ENCODE measurements at places on chromosomes 5 and 9.

DNA sequence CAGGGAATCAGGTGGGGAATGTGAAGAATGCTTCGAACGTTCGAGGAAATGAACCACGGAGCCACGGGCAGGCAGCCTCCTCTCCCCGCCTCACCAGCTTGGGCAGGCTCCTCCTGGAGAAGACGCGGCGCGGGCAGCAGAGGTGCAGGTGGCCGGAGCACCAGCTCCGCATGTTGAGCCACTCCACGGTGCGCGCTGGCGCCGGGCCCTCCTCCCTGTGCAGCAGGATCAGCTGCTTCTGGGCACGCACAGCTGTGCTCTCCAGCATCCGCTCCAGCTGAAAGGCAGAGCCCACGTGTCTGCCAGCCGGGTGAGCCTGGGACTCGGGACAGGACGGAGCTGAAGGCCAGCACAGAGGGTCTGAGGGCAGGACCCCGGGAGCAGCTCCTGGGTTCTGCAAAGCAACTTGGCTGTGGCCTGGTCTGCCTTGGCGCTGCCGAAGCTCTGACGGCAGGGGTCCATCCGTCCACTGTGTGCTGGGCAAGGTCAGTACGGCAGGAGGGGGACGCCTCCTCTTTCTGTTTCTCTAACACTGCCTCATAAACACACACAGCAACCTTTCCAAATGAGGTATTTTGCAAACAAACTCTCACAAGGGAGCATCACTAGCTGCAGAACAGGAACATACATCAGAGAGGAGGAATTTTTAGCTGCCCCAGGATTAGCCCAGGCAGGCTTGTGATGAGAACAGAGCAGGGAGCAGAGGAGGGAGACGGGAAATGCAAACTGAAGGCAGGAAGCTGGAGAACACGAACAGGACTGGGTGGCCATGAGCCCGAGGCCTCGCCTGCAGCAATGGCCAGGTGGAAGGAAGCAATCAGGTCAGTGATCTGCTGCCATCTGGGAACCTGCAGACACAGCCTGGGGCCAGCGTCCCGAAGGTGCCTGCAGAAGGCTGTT lies 20.1 kb upstream of the NSMF start:
- DNase-seq = no peak

DNA sequence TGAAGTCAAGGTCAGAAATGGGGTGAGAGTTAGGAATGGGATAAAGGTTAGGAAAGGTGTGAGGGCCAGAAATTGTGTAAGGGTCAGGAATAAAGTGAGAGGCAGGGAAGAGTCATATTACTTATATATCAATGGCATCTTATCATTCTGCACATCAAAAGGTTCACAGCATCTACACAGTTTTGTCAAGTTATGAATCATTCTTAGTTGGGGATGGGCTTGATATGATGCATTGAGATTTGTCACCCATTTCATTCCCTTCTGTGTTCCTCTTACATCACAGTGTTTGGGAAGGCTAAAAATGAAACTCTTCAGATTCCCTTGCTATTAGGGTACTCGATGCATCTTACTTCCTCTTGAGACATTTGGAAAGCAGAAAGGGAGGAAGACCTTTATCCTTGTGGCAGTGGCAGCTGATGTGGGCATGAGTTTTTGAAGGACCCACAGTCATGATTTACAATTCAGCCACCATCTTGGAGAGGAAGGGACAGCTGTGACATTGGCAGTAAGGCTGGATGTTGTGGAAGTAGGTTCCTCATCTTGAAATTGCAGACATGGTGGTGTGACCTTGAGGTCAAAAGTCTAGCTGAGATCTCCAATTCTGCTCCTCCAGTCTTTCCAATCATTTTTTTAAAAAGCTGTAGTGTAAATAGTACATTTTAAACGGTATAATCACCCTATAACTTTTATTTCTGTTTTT lies 24.2 kb upstream of the NPR3 start:
- DNase-seq = no peak

GRCh38 chr5:15791859-15792258 lies 291.9 kb downstream of the FBXL7 start:
- no peak for DNase-seq

DNA sequence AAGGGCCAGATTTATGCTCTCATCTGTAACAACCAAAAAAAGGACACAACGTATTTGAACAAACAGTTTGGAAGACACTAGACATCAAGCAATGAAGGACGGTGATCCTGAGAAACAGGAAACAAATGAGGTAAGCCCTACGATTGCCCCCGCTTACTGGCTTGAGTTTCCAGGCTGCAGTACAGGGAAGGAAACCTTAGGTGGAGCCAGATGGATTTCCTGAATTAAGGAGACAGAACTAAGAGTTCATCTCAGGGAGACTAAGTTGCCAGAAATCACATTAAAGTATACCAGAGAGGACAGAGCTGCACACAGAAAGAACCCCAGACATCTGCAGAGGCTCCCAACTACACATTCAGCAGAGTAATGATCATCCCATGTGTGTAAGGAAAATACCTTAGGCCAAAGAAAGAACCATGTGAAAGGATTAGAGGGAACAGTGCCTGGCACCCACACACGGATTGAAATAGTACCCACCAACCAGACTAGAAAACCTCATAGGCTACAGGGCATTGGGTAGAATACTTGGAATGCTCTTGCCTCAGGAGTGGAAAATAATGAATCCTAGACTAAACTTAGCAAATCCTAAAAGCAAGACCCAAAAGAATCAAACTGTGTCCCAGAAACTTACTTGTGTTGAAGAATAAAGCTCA lies 99.3 kb upstream of the NIPBL start:
- DNase-seq = no peak

- peak; percentile 1 for DNase-seq
These were observed 673.4 kb downstream of the DTWD2 start for GRCh38 chr5:118314931-118315330.

- DNase-seq = no peak
These were observed 140.6 kb upstream of the ZNF366 start for GRCh38 chr5:72647806-72648205.

- no peak for DNase-seq
These were observed 57.4 kb upstream of the NOTCH1 start for GRCh38 chr9:136603216-136603615.

DNA sequence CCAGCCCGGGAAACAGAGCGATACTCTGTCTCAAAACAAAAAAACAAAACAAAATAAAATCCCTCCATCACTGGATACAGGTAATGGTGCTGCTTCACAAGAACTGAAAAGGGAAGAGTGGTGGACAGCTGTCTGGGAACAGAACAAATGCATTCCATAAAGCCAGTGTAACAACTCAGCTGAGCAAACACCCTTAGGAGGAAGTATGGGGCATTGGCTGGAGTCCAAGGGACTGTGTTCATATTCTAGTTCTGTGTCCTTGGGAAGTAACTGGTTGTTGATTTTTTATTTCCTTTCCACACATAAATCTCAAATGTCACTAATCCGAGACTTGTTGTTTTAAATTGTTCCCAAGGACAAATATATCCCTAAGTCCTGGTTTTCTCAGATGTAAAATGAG lies 38.3 kb downstream of the HTR1A start:
- DNase-seq = no peak

GRCh38 chr9:129402371-129402739 lies 218.5 kb downstream of the C9orf50 start:
- DNase-seq = no peak

- no peak for DNase-seq
These were observed 153.2 kb downstream of the MACROH2A1 start for GRCh38 chr5:135245521-135246499.

Data from HFF-Myc (cell line).